Stimulated activated CD8-positive, alpha-beta memory T cell treated with anti-CD3 and anti-CD28 coated beads, Interleukin-2, amount 100 ng/mL, for 1 hour (primary cell): ENCODE measurements at places on chromosomes 4 and X.

DNA sequence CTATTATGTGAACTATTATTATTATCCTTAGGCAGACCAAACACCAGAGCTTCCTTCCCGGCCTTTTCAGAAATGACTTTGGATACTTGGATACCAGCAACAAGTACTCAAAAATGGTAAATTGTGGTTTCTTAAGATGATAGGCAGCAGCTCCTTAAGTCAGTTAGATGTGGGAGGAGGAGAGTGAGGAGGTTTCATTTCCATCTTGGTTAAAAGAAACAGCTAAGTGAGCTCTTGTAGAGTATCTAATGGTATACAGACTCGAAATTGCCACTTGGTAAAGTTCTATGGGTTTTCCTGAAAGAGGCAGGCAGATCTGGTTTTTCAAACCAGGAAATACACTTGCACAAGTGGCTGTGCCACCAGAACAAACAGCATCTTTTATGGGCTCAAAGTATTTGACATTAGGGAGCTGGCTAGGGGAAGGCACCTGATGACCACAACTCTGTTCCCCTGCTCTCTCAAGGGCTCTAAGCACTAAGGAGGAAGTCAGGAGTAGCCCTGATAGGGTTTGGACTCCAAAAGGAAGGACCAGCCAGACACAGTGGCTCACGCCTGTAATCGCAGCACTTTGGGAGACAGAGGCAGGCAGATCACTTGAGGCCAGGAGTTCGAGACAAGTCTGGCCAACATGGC is 130.9 kb downstream of the TMEM164 start:
- DNase-seq = no peak

GRCh38 chr4:17068392-17068791 is 169.9 kb upstream of the LDB2 start:
- no peak for DNase-seq

- DNase-seq = no peak
Measured at GRCh38 chrX:38970845-38971244, 169.6 kb downstream of the MID1IP1 start.

DNA sequence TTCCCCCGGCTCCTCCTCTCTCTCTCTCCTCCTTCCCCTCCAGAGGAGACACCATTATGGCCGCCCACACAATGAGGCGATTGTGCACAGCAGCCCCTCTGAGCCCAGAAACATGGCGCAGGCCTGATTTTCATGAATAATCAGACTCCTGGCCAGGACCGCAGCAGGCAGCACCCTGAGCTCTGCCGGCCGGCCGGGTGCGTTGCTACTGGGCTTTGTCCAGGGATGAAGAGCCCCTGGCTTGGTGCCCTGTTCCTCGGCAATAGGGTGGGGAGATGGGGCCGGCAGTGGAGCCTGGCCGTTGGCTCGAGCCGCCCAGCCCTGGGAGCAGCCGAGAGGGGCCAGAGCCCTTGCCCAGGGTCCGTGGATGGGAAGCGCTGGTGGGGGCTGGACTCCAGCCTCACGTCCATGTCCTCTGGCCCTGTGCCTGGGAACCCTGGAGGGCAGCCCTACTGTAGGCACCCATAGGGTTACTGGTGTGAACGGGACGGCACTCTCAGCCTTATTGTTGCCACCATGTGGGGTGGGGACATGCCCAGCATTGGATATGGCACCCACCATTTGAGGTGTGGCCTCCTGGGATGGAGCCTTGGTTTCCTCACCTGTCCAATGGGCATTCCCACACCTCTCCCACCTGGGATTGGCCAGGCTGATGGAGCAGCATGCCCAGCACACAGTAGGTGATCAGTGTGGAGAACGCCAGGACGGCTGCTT is 103.0 kb downstream of the SORCS2 start:
- DNase-seq = no peak

DNA sequence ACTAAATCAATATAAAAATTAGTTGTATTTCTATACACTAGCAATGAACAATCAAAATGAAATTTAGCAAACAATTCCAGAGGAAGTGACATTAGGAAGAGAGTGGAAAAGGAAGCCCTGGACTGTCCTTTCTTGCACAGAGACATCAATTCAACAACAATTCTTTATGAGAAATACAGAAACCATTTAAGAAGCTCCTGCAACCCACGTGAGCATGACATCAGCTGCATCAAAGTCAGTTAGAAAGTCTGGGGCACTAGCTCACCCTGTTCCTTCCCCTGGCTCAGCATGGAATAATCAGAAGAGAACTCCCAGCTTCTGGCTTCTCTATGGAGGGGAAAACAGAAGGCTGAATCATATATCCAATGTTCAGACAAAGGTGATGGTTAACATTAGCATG is 48.6 kb upstream of the STARD8 start:
- DNase-seq = no peak

GRCh38 chr4:18571301-18571761 is 549.8 kb upstream of the LCORL start:
- DNase-seq = no peak

DNA sequence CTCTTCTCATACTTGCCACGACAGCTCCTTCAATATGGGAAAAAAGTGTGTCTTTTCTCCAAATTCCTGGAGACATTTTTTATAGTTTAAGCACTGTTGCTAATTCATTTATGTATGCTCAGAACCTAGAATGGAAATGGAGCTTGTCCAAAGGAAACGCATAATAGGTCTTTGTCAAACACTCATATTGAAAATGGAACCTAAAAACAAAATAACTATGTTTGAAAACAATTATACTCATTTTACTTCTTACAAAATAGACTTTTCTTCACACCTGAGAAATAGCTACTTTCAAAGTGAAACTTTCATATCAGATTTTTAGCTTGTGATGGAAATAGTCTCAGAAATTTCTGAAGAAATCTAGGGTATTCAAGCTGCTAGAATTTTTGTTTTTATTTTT is 529.7 kb upstream of the BOD1L1 start:
- DNase-seq = no peak

DNA sequence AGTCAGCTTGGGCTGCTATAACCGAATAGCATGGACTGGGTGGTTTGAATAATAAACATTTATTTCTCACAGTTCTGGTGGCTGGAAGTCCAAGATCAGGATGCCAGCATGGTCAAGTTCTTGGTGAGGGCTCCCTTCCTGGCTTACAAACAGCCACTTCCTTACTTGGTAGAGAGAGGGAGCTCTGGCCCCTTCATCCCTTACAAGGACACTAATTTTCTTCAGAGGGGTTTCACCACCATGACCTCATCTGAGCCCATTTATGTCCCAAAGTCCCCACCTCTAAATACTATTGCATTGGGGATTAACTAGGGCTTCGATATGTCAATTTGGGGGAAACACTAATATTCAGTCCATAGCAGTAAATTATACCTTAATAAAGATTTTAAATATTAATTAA is 61.8 kb downstream of the CLNK start:
- DNase-seq = no peak

DNA sequence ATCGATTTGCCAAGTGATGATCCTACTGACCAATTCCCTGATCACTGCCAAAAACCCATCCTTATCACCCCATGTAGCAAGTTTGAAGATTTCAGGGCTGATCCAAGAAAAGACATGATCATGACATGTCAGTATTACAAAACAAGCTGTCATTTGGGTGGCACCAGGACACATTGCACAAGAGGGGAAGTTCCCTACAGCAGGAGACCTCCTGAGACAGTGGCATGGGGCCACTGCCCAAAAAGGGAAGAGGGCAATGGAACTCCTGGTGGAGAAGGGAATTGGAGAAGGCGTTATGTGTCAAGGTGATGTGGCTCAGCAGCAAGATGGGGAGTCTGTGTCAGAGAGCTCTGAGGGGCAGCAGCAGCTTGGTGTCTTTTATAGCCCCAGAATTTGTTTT is 43.4 kb downstream of the ZNF182 start:
- DNase-seq = no peak

DNA sequence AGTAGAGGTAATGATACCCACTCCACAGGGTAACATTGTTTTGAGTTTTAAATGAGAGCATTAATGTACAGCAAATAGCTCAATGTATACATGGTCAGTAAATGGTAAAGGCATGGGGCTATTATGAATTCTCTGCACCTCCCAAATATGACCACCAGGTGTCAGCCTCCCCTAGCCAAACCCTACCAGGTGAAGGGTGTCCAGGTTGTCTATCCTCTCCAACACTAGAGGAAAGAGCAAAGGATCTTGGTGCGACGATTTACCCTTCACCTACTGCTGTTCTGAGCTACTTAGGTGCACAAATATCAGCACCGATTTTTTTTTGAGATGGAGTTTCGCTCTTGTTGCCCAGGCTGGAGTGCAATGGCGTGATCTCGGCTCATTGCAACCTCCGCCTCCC is 26.5 kb upstream of the XIAP start:
- DNase-seq = peak; percentile 23

- no peak for DNase-seq
Measured at GRCh38 chrX:75067931-75068330, 88.2 kb downstream of the ABCB7 start.

- no peak for DNase-seq
Measured at GRCh38 chrX:65873385-65873784, 166.5 kb downstream of the VSIG4 start.

DNA sequence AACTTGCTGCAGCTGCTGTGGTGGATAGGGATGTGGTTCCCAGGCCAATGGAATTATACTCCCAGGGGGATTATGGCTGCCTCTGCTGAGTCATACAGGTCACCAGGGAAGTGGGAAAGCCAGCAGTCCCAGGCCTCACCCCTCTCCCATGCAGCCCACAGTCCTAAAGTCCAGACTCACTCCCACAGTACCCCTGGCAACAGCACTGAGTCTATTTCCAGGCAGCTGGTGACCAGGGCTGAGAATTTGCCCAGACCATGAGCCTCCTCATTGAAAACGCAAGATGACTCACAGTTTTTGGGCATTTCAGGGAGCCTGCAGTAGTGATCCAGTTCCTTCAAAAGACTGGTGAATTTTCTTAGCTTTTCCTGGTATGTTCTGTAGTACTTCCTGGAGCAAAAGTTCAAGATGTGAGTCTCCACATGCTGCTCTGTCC is 137.6 kb downstream of the NPNT start:
- no peak for DNase-seq

GRCh38 chr4:157225096-157225495 is 4.6 kb downstream of the GRIA2 start:
- DNase-seq = no peak

DNA sequence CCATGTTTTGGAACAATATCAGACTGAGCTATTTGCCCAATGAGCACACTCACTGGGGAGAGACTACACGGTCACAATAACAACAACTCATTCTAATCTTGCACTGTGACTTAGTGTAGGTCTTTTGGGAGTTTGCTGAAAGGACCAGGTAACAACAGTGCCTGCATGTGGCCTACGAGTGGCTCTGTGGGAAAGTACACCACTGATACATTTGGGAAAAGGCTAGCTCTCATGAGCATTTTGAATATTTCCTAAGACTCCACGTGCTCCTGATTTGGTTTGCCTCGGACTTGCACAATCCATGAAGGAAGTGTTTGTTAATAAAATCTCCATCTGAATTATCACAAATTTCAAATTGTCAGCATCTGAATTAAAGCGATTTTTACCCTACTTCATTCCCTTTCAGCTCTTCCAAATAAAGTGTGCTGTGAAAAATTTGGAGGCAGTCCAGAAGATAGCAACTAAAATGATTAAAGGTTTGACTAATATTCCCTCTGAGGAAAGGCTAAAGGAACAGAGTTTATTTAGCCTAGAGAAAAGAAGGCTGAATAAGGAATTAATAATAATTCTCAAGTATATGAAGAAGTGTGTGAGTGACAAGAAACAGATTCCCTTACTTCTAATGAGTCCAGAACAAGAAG is 406.4 kb downstream of the PPARGC1A start:
- DNase-seq = no peak

DNA sequence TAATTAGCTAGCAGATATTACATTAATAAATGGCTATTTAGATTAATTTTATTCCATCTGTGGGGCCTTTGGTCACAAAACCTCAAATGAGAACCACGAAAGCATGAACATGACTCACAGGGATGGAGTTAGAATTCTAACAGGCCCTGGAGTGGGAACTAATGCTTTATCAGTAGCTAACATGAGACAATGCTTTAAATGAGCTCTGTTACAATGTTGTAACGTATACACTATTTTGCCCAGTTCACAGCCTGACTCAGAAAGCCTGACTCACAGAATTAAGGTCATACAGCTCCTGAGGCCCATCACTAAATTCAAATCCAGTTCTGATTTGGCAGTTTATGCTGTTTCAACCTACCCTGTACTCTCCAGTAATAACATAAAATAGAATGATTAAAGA is 23.2 kb downstream of the VEGFC start:
- DNase-seq = no peak

DNA sequence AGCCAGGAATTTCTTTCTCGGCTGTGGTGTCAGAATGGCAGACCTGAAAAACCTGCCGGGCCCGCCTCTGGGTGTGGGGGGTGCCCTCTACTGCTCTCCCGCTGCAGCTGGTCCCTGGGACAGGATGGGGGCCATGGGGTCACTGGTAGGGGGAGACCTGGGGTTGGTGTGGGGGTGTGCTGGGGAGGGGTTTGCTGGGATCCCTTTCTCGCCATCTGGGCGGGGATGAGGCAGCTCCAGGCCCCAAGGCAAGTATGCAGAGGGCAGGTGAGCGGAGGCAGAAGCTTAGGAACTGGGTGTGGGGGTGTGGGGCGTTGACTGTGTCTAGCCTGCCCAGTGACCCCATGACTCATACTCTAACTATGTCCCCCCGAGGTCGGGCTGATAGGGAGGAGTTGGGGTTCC is 884 bp downstream of the CCDC120 start:
- DNase-seq = no peak

DNA sequence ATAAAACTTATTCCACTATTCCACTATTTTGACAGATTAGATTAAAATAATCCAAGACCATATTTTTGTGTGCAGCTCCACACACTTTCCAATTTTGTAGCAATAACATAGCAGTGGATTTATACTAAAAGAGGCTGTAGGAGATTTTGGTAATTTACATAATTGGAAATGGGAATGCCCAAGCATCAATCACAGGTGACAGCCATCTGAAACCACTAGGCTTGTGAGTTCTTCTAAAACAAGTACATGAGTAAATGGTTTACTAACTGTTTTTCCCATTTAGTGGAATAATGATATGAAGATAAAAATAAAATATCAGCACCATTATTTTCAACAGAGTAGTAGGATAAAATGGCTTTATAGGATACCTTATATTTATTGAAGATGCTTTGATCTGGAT is 4.4 kb downstream of the ANK2 start:
- no peak for DNase-seq

- no peak for DNase-seq
Measured at GRCh38 chr4:42398171-42398870, 1.0 kb downstream of the SHISA3 start.

- no peak for DNase-seq
Measured at GRCh38 chr4:13331827-13332226, 152.3 kb downstream of the RAB28 start.
